ENCODE measurements at places on chromosomes 2 and 18.

DNA sequence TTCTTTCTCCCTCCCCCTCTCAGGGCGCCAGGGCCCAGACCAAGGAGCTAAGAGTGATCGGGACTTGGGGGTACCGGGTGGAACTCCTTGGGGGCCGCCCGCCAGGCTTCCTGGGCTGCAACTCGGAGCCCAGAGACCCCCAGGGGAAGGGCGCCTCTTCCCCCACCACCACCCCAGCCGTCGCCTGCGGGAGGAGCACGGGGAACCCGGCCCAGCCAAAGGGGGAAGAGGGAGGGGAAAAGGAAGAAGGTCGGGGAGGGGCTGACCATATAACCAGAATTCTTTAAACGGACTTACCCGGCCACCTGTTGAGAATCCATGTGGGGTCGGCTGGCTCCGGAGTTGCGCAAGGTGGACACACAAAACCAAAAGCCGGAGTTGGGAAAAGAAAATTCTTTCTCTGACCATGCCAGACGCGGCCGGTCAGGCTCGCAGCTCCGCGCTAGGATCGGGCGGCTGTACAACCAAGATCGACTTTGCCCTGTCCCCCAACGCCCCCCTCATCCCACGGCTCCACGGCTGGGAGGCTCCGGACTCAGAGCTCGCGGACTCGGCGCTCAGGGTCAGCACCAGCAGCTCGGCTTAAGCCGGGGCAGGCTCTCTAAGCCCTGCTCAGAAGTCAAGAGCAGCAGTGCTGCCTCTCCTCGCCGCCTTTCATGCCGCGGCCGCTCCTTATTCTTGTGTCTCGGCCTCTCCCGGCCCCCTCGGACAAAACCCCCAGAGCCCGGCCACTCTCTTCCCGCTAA lies 6.3 kb upstream of the SIX3 start:
- no peak for DNase-seq

GRCh38 chr2:176552501-176553135 lies 283.4 kb downstream of the MTX2 start:
- DNase-seq: no peak

GRCh38 chr2:57728691-57729090 lies 317.9 kb upstream of the VRK2 start:
- no peak for DNase-seq

- DNase-seq: no peak
Observed at GRCh38 chr2:200219309-200220113, 87.0 kb upstream of the SPATS2L start.

DNA sequence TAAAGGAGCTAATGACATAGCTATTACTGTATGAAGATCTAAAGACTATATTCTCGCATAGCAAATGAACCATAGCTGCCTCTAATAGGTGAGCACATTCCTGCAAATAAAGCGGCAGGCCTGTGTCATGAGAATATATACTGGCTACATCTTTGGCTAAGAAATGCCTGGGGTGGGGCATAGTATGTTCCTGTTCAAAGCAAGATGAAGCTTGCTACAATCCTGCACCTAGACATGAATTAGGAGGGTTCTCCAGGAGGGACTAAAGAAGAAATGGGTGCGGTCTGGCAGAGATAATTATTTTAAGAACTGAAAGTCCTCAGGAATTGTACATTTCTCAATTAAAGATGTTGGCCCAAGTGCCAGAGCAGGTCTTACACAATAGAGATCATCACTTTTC lies 46.8 kb upstream of the PLA2R1 start:
- no peak for DNase-seq

DNA sequence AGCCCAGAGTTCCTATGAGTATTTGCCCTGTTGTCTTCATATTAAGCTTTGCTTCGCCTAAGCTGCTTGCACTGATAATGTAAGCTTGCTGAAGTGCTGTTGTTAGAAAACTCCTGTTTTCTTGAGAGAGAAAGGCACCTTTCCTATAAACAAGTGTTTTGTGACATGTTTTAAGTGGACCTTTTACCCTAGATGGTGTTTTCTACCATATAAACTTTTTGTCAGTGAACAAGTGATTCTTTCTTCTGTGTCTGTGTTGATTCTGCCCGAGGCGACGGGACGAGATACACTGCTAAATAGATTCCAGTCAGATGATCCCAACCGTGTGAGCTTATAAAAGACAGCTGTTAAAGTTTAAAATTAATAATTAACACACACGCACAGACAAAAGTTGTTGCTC lies 24.1 kb downstream of the CABLES1 start:
- no peak for DNase-seq

DNA sequence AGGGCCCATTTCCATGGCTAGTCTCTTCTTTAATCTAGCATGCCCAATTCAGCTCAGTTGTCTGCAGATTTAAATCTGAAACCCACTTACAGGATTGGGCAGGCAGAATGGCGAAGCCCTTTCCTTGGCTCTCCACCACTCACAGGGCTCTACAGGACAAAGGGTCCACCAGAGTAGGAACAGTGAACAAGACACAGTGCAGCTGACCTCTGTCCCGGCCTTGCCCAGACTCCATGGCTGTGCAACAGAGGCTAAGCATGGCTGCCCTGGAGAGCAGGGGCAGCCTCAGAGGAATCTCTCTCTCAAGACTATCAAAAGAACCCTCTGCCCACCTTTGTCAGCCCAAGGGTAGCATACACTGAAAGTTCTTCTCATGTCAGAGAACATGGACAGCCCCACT lies 9.7 kb upstream of the ATP6V1B1 start:
- DNase-seq: no peak

DNA sequence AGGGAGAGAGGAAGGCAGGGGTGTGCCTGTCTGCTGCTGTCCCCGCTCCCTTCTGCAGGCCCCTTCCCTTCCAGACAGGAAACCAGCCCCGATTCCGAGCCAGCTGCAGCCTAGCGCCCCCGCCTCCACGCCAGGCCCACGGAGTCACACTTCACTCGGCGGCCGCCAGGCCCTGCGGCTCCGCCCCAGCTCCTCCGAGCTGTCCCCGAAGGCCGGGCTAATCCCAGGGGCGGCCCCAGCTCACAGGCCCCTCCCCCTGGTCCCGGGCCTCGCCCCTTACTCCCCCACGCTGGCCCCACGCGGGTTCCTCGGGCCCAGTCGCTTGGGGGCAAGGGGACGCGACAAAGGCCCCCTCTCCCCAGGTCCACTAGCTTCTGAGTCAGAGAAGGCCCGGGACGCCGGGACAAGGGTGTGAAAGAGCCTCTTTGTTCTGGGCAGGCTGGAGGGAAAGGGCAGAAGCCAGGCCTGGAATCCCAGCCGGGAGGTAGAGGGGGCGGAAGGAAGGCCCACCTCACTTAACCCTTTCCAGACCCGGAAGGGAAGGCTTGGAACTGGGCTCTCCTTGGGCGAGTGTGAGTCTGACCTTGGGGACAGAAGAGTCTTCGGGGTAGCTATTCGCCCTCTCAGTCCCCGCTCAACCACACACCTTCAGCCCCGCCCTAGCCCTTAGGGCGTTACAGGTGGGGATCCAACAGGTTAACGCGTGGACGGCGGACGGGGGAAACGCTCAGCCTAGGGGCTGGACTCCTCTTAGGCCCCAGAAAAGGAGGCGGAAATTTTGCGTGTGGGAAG lies 1.2 kb downstream of the RTKN start:
- peak; percentile 49 for DNase-seq

Measured in stimulated activated CD4-positive, alpha-beta T cell treated with anti-CD3 and anti-CD28 coated beads, Interleukin-2, amount 100 ng/mL, for 48 hours (primary cell).